HT-29 (cell line): ENCODE measurements at places on chromosomes 7 and 10. TPM values are rescaled to one million over a fixed set of nuclear protein-coding genes. Genes with fewer than 3 reads are reported as not detected.

DNA sequence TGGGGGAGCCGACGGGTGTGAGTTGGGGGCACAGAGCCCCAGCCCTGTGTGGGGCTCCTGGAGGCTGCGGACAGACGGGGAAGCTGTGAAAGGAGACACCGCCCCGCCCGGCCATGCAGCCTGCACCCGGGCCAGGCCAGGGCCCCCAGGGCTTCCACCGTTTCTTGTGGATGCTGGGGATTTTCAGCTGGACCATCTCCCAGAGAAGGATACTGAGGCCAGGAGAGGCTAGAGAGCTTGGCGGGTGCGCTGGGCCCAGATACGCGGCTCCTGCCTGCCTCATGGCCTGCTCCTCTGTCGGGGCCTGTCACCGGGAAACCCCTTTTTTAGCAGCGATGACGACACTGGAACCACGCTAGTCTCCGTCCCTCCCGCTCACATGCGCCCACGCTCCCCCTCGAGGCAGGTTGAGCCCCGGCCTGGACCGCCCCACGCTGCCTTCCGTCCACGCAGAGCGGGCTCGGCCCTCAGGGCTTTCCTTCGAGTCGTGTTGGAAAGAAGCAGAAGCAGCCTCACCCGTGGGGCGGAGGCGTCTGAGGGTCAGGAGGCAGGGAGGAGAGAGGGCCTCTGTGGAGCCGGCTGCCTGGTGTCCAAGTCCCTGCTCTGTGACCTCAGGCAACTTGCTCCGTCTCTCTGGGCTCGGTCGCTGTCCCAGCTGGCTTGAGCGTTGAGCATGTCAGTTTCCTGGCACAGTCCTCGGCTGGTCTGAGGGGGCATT lies 11.7 kb downstream of the TMEM184A start:
- DNase-seq = no peak

- no peak for DNase-seq
Observed at GRCh38 chr10:122333037-122333436, 41.5 kb upstream of the PLEKHA1 start.

DNA sequence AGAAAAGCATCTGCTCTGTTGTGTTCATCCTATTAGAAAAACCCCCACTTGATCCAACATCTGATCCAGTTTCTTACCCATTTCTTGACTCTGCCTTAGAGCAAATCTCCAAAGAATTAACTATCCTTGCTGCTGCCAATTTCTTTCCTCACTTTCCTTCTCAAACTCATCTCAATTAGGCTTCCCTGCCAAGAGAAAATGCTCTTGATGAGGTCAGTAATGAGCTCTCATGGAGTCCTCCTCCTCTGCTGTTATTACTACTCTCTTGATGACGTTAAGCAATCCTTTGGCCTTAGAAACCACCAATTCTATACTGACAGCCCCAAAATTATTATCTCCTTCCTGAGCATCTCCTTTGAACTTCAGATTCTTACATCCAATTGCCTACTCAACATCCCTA lies 162.0 kb upstream of the FAM13C start:
- DNase-seq = no peak

DNA sequence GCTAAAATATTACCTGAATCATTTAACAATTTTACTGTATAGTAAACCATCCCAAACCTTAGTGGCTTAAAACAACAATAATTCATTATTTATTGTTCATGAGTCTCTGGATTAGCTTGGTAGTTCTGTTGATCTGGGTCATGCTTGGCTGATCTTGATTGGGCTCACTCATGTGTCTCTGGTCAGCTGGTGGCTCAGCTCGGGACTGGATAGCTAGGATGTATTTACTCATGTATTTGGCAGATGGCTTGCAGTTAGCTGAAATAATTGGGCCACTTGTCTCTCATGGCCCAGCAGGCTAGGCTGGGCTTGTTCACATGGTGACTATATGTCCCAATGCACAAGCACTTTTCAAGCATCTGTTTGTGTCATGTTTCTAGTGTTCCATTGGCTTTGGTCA lies 262.8 kb downstream of the BBS9 start:
- DNase-seq = no peak

- DNase-seq = no peak
Observed at GRCh38 chr7:121237601-121238000, 91.2 kb upstream of the WNT16 start.

The LRIT1 gene
- not detected in 2 replicates for total RNA-seq
